MV-4-11 (cell line): ENCODE measurements at places on chromosomes 12 and 14.
A peak's percentile ranks its signal among the peaks of the same experiment; 100 is the strongest.

- DNase-seq = no peak
These were observed 7.8 kb upstream of the DYNLL1 start for GRCh38 chr12:120488057-120488640.

GRCh38 chr12:15629108-15629507 is 160.1 kb downstream of the EPS8 start:
- DNase-seq = no peak

DNA sequence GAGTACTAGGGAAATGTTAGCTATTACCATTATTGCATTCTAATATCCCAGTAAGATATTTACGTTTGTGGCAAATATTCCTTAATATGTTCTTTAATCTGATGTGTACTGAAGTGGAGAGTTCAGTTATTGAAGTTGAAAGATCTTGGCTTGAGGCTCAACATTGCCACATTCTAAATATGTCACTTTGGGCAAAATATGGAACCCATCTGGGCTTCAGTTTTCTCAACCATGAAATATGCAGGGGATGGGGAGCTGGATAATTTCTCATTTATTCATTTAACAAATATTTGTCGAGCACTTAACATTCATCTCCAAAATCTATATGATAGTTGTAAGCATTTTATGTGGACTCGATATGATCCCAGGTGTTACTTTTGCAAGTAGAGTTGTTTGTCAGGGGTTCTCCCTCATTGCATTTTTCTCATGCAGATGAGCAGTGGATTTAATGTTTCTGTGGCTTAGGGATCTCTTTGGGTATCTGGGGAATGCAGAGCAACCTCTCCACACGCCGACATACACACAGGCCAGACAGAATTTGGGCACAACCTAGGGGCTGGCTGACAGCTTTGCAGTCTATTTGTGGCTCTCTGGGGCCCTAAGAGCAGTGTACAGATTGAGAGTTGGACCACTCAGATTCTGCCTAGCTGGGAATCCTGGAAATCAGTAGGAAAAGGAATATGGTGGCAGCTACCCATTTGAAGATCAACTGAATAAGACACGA is 26.6 kb upstream of the APPL2 start:
- DNase-seq = no peak

GRCh38 chr12:25419595-25419994 is 133.5 kb downstream of the LMNTD1 start:
- DNase-seq = no peak

DNA sequence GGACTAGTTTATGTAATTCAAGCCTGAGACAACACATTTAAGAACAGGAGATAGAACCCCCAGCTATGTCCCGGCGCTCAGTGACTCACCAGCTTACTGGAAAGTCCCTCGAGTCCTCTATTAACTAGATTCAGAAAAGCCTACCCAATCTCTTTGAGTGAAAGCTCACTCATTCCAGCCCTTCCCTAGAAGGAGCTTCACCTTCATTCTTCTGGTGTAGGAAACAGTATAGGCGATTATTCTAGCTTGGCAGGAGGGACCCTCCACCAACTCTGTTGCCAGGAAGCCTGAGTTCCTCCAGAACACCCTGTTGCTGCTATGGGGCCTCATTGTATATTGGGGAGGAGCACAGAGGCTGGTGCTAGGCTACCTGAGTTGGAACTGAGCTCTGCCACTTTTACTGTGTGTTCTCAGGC is 57.2 kb upstream of the AEBP2 start:
- no peak for DNase-seq

GRCh38 chr12:5187136-5187535 is 143.5 kb downstream of the KCNA5 start:
- no peak for DNase-seq

DNA sequence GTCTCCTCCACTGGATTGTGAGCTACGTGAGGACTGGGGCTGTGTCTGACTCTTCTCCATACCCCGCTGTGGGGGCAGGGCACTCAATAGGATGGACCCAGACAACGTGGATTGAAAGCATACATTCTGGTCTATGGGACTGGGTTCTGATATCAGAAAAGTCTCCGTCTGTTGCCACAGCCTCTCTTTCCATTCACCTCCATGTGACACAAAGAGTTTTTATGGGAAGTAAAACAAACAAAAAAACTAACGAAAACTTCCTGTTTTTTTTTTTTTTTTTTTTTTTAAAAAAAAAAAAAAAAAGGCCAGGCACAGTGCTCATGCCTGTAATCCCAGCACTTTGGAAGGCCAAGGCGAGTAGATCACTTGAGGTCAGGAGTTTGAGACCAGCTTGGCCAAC is 44.7 kb downstream of the SLC8A3 start:
- no peak for DNase-seq

DNA sequence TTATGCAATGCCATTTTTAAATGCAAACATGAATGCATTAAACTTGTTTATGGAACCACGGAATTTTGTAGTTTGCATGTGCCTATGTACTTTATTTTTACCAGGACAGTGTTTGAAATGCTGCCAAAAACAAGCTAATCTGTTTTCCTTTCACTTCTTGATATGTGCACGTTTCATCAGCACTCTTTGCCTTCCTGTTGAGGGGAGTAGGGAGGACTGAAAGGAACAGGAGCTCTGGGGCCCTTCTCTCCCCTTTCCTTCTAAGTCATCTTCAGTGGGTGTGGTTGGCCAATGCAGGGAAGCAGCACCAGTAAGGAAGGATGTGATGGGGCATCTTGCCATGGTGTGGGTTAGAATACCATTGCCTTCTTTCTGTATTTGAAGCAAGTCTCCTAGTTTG is 12.1 kb upstream of the PPP4R4 start:
- peak; percentile 74 for DNase-seq
